Stimulated activated CD8-positive, alpha-beta memory T cell treated with anti-CD3 and anti-CD28 coated beads, Interleukin-4, amount 100 ng/mL, for 4 hours (primary cell): ENCODE measurements at places on chromosomes 7 and 10.

DNA sequence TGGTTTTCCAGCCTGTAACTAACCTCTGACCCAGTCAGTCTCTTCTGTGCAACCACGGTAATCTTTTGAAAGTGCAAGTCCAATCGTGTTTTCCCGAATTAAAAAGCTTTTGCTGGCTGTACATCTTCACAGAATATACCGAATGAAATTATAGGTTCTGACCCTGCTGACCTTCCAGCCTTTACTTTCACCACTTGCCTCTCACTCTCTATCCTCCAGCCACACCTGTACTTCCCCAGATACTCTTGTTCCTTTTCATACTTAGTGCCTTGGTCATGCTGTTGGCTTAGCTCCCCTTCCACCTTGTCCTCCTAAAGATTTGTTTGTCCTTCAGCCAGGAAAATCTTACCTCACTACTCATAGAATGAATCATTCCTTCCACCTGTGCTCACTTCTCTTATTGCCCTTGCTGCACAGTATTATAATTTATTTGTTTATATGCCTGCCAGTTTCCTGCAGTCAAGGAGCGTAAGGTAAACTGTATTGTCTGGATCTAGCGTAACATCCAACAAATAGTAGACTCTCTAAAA lies 2.3 kb upstream of the PNPLA8 start:
- no peak for DNase-seq

GRCh38 chr10:14150526-14150925 lies 180.2 kb downstream of the FRMD4A start:
- no peak for DNase-seq

GRCh38 chr7:2559283-2559950 lies 638 bp downstream of the IQCE start:
- DNase-seq: no peak

- no peak for DNase-seq
Observed at GRCh38 chr10:73647211-73647874, 6.1 kb upstream of the MYOZ1 start.

- no peak for DNase-seq
Observed at GRCh38 chr7:71454981-71455380, 323.0 kb downstream of the GALNT17 start.

DNA sequence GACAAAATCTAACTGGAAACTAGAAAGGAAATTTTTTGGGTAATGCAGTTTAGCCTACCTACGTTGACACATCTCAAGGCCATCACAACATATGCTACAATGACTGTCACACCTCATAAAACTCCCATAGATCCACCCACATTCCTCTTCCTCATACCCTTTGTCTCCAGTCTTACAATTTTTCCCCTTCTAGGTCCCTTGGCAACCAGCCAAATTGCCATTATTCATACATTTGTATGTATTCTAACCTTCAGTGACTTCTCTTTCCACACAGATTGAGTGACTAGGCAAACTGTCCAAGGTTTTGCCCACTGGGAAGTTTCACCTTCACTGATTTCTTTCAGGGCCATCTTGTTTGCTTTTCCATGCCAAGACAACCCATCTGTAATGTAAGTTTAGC lies 100.5 kb upstream of the TPK1 start:
- DNase-seq: no peak

DNA sequence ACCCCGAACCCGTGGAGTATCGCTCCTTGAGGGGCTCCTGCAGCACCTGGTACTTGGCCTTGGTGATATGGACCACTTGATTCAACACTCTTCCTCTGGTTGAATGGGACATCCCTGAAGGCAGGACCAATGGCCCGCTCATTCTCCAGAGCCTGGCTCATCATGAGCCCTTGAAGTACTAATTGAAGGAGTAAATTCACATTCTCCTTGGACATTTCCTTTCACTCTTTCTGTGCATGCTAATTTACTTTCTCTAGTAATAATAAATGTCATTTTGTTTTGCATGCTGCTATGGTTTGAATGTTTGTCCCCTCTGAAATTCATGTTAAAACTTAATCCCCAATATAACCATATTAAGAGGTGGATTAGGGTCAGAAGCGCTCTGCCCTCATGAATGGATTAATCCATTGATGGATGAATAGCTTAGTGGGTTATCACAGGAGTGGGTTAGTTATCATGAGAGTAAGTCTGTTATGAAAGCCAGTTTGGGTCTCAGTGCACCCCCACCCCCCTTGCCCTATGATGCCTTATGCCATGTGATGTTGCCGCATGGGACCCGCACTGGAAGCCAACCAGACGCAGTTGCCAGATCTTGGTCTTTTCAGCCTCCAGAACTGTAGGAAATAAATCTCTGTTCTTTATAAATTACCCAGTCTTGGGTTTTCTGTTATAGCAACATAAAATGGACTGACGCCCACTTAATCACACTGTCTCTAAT lies 23.8 kb downstream of the FGFBP3 start:
- no peak for DNase-seq

DNA sequence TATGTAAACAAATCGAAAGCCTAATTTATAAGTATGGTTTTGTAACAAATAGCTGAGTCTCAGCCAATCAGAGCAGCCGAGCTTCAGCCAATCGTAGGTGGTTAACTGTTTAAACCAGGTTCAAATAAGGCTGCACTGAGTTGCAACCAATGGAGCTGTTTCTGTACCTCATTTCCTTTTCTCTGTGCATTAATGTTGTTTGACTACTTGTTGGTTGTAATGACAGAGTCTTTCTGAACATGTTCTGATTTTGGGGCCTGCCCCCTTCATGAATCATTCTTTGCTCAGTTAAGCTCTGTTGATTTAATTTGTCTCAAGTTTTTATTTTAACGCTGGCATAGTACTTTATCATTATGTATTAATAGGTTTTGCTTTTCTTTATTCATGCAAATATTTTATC lies 14.6 kb downstream of the OTUD1 start:
- no peak for DNase-seq

DNA sequence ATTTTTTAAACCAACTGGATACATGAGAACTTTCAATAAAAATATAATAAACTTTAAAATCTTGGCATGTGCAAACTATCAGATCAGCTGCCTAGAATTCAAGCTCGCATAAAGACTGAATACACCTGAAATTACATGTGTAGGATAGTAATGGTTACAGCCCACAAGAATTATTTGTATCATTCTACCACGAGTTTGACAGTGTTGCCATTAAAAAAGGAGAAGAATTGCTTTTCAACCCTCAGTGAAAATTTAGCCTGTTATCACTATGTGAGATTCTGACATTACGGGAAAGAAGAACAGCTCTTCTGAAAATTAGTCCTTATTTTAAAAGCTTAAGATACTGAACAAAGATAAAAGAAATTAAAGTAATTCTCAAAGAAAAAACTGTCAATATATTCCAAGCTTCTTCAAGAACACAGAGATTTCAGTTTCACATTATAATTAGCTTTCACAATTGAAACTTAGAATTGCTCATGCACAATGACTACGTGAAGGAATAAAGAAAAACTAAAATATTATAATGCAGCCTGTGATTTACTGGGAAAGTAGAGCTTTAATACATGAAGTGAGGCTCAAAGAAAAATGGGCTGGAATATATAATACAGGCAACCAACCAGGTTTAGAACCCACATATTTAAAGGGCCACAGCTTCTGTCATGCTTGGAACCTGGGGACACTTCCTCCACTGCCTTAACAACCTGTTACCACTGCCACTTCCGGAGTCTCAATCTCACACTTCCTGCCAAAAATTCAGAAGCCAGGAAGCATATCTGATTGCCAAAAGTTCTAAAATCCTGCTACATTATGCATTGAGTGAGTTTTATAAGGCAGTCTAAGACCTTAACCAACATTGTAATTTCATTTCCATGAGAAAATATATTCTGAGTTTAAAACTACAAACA lies 23.2 kb downstream of the TPK1 start:
- no peak for DNase-seq
